ENCODE measurements at places on chromosomes 13 and 19.

DNA sequence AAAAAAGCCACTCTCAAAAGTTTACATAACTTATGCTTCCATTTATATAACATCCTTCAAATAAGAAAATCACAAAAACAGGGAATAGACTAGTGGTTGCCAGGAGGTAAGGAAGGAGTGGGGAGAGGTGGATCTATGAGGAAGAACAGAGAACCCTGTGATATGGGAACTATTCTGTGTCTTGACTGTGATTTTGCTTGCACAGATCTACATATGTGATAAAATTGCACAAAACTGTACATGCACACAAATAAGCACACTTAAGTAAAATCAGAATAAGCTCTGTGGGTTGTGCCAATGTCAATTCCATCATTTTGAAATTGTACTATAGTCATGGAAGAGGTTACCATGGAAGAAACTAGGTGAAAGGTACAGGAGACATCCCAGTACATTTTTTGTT lies 121.6 kb upstream of the SGCG start:
- no peak for DNase-seq

- DNase-seq = no peak
These were observed 75.3 kb upstream of the CLDN10 start for GRCh38 chr13:95477187-95477586.

GRCh38 chr19:47391510-47392223 lies 27.7 kb downstream of the MEIS3 start:
- peak; percentile 39 for DNase-seq

DNA sequence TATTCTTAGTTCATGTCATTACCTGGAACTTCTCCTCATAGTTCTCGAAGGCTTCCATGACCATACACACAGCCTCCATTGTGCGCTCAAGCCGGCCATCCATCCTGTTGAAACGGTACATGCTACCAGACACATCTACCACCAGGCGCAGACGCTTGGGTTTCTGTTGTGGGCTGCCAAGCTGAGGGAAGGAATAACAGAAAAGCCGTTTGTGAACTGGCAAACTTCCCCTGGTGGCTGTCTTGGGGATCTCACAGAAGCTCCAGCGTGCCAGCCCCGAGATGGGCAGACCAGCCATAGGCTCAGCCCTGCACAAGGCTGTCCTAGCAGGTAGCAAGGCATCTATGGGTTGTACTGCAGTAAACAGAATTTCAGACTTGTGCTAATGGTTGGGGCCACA lies 130.1 kb downstream of the RGCC start:
- DNase-seq = no peak

DNA sequence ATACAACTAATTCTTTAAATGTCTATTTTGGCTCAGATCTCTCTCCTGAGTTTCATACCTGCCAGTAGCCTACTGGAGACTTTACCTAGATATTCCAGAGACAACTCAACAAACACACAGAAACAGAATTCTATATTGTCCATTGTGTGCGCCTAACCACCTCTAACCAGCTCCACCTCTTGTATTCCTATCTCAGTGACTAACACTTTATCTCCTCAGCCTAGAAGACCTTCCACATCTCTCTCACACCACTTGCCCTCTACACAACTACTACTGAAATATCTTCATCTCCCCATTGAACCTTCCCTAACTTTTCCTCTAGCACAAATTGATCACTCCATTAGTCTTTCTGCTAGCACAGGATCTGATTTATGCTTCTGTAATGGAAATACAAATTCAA lies 6.7 kb downstream of the VWA8 start:
- DNase-seq = no peak

- no peak for DNase-seq
These were observed 81.8 kb upstream of the RUBCNL start for GRCh38 chr13:46468570-46469463.

GRCh38 chr19:4589579-4590410 lies 30.3 kb upstream of the SEMA6B start:
- no peak for DNase-seq

DNA sequence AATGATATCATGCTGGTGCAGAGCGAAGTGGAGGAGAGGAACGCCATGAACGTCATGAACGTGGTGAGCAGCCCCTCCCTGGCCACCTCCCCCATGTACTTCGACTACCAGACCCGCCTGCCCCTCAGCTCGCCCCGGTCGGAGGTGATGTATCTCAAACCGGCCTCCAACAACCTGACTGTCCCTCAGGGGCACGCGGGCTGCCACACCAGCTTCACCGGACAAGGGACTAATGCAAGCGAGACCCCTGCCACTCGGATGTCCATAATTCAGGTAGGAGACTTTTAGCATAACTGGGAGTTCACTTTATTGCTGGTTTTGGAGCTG lies 3.3 kb downstream of the PCDH17 start:
- DNase-seq = no peak

DNA sequence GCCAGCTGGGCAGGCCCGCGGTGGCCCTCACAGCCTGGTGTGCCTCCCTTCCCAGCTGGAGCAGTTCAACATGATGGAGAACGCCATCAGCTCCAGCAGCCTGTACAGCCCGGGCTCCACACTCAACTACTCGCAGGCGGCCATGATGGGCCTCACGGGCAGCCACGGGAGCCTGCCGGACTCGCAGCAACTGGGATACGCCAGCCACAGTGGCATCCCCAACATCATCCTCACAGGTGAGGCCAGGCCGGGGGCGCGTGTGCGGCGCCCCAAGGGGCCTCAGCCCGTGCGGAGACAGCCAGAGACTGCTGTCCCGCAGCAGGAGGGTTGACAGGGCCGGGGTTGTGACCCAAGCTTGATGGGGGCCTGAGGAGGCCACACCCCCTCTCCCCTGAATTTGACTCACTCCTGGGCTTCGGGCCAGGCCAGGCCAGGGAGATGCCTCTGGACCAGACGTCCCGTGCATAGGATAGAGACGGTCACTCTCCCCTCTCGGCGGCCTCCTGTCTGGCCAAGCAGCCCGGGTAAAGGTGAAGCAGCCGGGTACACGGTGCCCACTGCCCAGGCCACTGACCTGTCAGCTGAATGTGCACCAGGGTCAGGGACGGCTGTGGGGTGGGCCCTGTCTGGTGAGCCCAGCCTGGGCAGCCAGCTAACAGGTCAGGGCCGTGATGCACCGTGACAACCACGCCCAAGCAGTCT lies 15.4 kb downstream of the COMP start:
- DNase-seq = no peak

- no peak for DNase-seq
These were observed 38.1 kb downstream of the CHST8 start for GRCh38 chr19:33659835-33660234.

DNA sequence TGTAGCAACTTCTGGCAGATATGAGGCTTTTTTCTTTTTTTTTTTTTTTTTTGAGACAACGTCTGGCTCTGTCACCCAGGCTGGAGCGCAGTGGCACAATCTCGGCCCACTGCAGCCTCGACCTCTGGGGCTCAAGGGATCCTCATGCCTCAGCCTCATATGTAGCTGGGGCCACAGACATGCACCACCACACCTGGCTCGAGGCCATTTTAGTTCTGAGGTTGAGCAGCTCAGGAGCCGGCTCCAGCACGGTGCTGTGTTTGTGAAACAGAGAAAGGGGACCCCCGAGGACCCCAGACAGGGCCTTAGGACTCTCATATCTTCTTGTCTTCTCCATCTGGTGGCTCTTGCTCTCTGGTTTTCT lies 3.4 kb upstream of the FLT3LG start:
- no peak for DNase-seq

DNA sequence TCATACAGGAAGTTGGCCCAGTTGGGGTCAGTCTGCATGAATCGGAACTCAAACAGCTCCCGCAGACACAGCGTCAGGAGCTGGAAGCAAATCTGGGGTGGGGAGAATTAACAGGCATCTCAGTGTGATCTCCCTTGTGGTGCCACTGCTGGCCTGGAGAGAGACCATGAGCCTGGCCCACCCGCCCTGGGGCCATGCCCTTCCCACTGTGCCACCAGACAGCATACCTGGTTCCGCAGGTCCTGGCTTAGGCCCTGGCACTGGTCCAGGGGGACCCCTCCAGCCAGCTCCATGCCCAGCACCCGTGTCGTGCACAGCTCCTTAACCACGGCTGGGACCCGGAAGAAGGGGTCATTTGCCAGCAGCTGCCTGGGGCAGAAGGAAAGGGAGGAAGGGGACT lies 9.6 kb upstream of the NUMBL start:
- DNase-seq = no peak

- no peak for DNase-seq
These were observed 9.2 kb downstream of the PLEKHJ1 start for GRCh38 chr19:2226840-2227360.

DNA sequence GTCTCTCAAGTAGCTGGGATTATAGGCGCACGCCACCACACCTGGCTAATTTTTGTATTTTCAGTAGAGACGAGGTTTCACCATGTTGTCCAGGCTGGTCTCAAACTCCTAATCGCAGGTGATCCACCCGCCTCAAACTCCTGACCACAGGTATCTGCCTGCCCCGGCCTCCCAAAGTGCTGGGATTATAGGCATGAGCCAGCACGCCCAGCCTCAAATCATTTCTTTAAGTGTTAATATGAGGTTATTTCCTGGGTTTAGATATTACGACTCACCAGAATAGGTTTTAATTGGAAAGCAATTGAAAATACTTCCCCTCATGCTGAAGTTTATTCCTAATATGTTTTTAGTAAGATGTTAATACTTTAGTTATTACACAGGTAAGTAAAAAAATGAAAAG lies 144.5 kb downstream of the NUFIP1 start:
- no peak for DNase-seq

DNA sequence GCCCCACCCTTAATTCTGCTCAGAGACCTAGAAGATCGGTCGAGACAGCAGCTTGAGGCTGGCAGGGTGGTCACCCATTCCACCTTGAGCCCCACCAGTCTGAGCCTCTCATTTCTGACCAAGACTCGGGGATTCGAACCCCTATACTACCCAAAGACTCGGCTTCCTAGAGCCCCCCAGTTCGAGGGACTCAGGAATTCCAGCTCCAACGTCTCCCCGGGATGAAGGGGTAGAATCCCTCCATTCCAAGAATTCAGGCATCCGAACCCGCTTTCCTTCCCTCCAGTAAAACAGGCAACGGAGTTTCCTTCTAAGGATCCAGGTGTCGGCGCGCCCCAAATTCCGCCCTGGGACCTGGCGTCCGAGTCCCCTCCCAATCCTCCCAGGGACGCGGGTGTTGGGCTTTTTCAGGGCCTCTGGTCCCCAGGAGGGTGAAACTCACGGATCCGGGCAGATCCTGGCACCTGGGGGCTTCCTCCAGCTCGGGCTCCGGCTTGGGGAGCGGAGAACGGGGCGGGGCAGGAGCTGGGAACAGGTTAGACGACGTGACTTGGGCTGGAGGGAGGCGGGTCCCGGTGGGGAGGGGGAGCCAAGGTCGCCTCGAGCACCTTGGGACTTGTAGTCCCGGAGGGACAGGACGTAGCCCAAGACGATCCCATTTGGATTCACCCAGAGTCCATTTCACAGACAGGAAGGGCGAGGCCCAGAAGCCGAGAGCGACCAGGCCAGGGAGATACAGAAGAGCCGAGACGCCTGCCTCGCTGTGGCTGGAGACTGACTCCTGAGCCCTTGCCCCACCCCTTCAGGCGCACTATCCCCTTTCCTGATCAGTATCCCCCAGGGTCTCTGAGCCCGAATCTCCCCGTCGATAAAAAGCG lies at the start of gene PPP1R13L:
PPP1R13L (minus strand) TSS at position 513 of the 878 bp plus-strand sequence. CDS start 6,751 bp downstream, outside the sequence.
- DNase-seq = peak; percentile 73

- no peak for DNase-seq
These were observed 405.0 kb downstream of the COG6 start for GRCh38 chr13:40060296-40061007.

DNA sequence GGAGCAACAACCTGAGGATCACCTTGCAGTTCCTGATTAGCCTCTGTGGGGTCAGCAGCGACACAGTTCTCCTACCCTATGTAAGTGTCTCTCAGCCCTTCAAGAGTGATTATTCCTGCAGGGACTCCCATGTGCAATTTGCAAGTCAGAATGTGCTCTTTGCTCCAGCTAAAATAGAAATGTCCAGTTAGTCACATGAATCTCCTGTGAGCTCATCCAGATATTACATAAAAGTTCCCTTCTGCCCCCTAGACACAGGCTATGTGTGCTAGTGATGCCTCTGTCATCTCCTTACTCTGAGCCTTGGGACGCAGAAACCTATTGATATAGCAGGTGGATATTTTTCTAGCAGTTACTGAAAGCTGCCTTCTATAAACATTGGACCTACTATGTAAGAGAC lies 105.5 kb downstream of the ZAR1L start:
- no peak for DNase-seq

DNA sequence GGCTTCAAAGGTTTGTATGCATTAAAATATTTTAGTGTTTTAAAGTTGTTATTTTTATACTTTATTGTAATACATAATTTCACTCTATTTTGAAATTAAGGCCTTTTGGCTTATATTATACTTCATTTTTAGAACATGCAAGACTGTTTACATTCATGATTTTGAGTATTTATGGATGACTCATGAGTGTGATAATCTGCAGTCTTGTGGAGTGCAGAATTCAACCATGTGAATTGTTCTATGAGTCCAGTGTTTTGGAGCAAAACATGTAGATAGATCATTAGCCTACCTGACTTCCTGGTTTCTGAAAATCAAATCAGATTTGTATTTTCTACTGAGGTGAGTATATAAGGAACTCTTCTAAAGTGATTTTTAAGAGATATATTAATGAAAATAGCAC lies 241.8 kb downstream of the PCCA start:
- DNase-seq = no peak
